Pulmonary artery endothelial cell (primary cell): ENCODE measurements at places on chromosomes 4 and X. TPM values are rescaled to one million over a fixed set of nuclear protein-coding genes. Genes with fewer than 3 reads are reported as not detected.

DNA sequence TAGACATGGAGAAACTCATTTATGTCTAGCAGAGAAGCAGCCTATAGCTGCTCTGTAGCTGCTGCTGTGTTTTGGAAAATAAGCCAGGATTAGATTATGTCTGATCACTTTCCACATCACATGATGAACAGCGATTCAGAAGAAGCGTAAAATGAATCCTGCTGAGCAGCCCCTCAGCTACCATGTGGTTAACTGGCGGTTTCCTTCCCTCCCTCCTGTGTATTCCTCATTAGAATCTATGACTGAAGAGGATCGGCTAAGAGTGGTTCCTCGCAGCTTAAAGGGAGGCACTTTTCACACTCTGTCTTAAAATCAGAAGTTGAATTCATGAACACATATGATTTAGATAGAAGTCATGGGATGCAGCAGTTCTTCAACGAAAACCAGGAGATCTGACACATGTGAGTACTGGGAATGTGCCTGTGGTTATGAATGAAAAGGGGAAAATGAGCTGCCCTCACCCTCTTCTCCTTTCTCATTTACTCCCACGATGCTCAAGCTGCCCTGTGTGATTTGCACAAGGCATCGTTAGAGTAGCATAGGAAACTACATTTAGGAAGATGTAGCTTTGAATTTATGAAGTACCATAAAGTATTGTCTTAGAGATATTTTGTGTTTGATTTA, at the start of gene PPEF1:
PPEF1 (plus strand) TSS at position 220 of the 624 bp plus-strand sequence; CDS start at position 356, 136 bp downstream.
- DNase-seq, result no peak

STOX2 gene
- total RNA-seq, result 0.07 and 0.14 TPM in 2 replicates

- DNase-seq, result no peak
Measured at GRCh38 chr4:114606245-114606644, 7.6 kb downstream of the UGT8 start.

DNA sequence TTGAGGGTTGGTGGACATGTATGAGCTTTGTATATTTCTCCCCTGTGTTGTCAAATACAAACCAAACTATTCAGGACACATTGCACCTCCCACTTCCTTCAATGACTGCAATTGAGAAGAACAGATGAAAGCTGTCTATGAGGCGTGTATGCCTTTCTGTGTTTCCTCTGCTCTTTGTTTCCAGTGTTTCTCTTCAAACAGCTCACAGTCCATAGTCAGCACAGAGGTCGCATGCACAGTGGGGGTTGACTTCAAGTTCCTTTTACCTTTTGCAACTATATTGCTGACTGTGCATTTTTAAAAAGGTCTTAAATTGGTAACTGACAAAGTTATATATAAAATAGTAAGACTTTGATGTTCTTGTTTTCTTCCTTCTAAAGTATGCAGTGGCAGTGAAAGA, 957.8 kb downstream of the C4orf33 start:
- no peak for DNase-seq

GPR119 gene
- not detected in 2 replicates for total RNA-seq

DNA sequence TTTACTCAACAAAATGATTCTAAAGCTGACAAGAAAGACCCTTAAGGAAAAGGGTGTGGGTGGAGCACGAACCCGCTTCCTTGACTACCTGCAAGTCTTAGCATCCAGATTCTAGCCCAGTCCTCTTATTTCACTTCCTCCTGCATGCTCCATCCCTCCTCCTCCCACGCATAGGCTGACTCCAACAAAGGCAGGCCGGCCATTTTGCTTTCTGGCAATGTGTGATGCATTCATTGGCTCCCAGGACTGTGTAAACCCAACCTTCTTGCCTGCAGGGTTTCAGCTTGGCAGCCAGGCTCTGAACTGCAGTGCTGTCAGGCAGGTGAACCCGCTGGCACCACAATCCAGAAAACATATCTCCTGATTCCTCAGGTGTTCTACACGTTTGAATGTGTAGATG, 39.3 kb downstream of the RTL9 start:
- DNase-seq, result no peak

IDUA gene
- 10.0 and 11.4 TPM in 2 replicates for total RNA-seq

PARM1 gene
- total RNA-seq, result 0.04 and 0.07 TPM in 2 replicates

GRCh38 chr4:132297346-132297745, 851.7 kb upstream of the PCDH10 start:
- no peak for DNase-seq

DNA sequence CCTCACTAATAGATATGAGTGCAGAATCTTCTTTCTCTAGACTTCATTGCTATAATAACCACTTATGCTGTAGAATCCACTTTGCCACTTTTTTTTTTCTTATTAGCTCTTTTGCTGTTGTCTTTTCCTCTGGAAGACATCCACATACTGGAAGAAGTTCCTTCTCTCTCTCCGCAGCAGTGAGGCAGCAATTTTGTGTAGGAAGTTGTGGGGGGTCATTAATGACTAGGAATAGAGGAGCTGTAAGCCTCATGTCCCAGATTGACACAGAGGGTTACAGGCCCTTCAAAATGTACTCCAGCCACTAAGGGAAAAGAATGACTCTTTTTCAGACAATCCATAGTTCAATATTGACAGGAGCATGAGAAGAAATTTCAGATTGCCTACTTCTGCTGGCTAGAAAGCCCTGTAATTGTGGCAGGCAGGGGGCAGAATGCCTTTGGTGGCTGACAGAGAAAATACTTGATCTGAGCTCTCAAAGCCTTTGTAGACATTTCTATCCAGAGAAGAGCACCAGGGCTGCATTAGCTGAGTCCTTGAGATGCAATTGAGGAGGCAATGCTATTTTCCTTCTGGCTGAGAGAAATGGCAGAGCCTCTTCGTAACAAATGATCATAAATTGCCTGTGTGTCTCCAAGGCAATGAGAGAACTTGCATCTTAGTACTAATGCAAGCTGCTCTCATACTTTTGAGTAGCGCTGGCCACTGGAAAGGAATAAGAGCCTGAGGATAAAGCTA, 856.2 kb downstream of the STIM2 start:
- no peak for DNase-seq

- no peak for DNase-seq
Measured at GRCh38 chr4:88101165-88101564, 57.3 kb downstream of the ABCG2 start.

- DNase-seq, result peak; percentile 92
Measured at GRCh38 chr4:138275963-138276621, 33.9 kb upstream of the SLC7A11 start.

GRCh38 chrX:72018277-72019112, 107.8 kb downstream of the NHSL2 start:
- DNase-seq, result peak; percentile 54

DNA sequence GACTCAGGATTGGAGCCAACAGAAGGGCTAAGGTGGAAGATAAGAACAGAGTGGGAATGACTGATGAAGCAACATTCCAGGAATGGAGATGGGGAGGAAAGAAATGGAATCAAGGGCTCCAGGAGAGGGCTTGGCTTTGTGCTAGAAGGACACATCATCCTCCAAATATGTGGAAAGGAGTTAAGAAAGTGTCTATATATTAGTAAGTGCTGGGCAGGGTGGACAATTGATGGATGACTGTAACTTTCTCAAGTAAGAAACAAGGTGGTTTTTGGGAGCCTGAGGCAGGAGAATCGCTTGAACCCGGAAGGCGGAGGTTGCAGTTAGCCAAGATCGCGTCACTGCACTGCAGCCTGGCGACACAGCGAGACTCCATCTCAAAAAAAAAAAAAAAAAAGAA, 71.6 kb upstream of the NFKB1 start:
- DNase-seq, result no peak

- DNase-seq, result no peak
Measured at GRCh38 chr4:95610061-95610569, 61.3 kb upstream of the UNC5C start.

- DNase-seq, result no peak
Measured at GRCh38 chr4:98577956-98578355, 80.5 kb downstream of the TSPAN5 start.

DNA sequence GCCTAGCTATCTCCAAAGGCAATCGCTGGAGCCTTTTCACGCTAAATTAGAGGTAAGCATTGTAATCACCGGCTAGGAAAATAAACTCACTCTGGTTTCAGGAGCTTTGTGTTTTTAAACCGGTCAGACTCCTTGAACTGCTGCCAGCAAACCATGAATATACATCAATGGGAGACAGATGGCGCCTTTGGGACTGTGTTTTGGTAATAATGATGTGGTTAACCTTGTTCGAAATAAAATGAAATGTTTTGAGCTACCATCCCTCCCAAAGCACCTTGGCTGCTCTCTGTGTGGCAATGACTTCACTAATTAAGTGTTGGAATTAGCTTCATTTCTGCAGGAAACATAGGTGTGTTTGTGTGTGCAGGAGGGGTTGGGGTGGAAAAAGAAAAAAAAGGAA, 65.3 kb downstream of the CLNK start:
- DNase-seq, result no peak

DNA sequence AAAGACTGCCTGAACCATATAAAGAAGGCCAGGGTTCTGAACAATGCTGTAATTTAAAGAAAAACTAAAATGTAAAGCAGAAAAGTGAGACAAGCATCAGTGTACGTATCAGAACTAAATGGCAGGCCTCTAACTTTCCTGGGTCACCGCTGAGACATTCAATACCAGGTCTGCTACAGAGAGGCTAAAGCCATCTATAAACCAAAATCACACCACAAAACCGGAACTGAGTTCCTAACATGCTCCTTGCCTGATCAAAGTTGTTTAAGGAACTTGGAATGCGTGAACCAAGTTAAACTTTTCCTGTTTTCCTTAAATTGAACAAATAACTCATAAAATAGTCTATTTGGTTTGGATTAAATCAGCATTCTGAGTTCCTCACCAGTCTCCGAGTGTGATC, 55.3 kb upstream of the TECRL start:
- DNase-seq, result no peak

- no peak for DNase-seq
Measured at GRCh38 chr4:47839259-47839658, 1.4 kb upstream of the CORIN start.

FRAS1 gene
- 8.6 and 26.8 TPM in 2 replicates for total RNA-seq

DNA sequence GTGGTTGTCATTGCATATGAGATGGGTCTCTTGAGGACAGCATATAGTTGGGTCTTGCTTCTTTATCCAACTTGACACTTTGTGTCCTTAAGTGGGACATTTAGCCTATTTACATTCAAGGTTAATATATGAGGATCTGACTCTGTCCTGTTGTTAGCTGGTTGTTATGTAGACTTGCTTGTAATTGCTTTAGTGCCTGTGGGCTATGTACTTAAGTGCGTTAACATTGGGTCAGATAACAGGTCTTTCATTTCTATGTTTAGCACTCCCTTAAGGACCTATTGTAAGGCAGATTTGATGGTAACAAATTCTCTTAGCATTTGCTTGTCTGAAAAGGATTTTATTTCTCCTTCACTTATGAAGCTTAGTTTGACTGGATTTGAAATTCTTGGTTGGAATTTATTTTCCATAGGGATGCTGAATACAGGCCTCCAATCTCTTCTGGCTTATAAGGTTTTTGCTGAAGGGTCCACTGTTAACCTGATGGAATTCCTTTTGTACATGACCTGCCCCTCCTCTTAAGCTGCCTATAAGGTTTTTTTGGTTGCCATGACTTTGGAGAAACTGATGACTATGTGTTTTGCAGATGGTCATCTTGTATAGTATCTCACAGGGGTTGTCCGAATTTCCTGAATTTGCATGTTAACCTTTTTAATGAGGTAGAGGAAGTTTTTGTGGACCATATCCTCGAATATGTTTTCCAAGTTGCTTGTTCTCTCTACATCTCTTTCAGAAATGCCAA, 162.0 kb downstream of the NKX6-1 start:
- DNase-seq, result no peak

DNA sequence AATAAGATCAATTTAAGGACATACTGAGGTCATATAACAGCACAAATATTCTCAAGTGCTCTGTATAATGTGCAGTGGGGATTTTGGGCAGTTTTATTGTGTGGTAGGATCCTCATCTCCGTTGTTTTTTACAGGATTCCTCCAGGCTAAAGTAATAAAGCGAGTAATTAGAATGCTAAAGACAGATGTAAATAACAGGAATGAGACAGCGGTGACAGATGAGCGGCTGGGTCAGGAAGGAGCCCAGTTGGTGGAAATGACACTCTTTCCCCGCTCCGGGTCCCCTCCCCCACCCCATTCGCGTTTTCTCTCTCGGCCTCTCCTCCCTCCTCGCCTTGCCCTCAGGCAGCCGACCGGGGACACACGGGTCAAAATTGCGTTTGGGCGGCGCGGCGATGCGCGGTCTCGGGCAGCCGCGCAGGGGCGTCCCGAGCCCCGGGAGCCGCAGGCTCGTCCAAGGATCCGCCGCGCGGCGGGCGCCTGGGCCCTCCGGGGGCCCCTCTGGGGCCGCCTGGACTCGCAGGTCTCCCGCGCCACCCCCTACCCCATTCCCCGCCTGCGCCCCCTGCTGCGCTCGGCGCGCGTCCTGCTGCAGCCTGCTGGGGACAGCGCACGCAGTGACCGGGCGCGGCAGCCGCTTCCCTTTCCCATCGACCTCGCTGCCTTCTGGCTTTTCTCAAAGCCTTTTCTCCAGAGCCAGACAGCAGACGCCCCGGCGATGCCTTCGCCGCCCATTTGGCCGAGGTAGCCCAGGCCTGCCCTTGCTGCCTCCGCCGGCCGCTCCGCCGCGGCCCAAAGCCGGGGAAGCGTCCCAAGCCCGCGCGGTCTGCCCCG, 16.2 kb downstream of the POU4F2 start:
- DNase-seq, result no peak

DNA sequence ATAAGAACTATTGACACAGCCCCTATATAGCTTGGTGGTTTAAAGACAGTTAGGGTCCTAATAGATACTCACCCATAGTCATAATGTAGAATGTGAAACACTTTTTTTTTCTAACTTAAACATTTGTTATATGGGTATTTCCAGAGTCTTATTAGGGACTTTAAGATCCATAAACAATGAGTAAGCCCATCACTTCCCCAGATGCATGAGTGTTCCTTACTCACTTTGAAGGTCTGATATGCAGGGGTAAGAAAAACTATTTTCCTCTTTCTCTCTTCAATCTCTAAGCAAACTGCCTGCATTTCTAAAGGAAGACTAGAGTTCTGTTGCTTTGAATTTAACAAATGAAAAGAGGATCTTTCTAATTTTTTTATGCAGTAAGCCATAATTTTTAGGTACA, 443.6 kb upstream of the PITX2 start:
- DNase-seq, result no peak

- no peak for DNase-seq
Measured at GRCh38 chr4:74830928-74831327, 36.6 kb upstream of the BTC start.

ASB12 gene
- not detected in 2 replicates for total RNA-seq

GRCh38 chrX:41923978-41924683, 777 bp upstream of the CASK start:
- DNase-seq, result no peak

NUDT10 gene
- 0.59 and 0.81 TPM in 2 replicates for total RNA-seq

- DNase-seq, result no peak
Measured at GRCh38 chr4:90689739-90690138, 562.5 kb downstream of the CCSER1 start.

DNA sequence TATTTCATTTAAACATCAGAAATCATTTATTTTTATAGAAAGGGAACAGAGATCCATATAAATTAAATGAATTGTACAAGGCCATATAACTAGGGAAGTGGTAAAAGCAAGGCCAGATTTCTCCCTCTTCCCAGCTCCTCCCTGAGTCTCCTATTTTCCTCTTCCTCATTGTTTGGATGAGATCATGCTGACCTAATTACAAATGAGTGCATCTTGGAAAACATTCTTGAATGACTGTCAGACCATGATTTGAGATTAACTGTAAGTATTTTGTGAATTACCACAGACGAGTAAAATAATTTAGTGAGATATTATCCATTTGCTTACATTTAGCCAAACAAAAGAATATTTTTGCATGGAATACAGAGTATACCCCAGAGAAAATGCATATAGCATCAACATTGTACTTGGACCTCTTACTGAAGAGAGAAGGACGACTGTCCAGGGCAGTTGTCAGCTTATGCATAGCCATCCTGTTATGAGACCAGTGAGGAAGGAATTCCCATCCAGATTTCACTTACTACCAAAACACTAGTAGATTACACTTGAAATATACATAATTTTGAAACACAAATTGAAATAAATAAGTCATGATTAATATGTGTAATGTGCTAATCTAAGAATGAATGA, 47.3 kb downstream of the SLAIN2 start:
- no peak for DNase-seq
